ENCODE measurements at places on chromosomes 2 and 18. TPM values are rescaled to one million over a fixed set of nuclear protein-coding genes. Genes with fewer than 3 reads are reported as not detected.

Gene DARS1
- total RNA-seq = 61.1 TPM

Gene C2orf81
- total RNA-seq = 0.34 TPM

Gene ATRAID
- 153 TPM for total RNA-seq

Gene CRACDL
- not detected for total RNA-seq

Gene SRD5A2
- total RNA-seq = not detected

Gene TMEM163
- not detected for total RNA-seq

Gene SPP2
- not detected for total RNA-seq

Gene SH2D6
- total RNA-seq = not detected

Gene GNAL
- total RNA-seq = 5.5 TPM

Gene INHBB
- total RNA-seq = 0.09 TPM

Gene ADNP2
- 14.7 TPM for total RNA-seq

Gene YPEL5
- total RNA-seq = 37.1 TPM

DNA sequence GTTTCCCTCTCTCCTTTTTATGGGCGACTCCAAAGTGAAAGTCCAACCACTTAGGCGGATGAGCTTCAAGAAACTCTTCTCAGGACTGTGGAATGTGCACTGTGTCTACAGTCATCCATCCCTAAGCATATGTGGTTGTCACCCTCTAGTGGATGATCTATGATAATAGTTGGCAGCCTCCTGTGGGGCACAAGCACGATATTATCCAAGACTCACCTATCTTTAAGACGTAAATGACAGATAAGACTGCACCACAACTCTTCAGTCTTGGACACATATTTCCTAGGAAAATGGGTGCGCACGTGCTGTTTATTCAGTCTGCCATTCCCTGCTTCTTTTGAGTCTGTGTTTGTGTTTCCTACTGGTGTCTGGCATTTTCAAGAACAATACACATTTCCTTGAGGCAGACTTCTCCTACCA lies 145.5 kb upstream of the CTAGE1 start:
- DNase-seq = peak; percentile 65

- peak; percentile 49 for DNase-seq
Observed at GRCh38 chr18:51211552-51211951, 14.1 kb upstream of the MEX3C start.

DNA sequence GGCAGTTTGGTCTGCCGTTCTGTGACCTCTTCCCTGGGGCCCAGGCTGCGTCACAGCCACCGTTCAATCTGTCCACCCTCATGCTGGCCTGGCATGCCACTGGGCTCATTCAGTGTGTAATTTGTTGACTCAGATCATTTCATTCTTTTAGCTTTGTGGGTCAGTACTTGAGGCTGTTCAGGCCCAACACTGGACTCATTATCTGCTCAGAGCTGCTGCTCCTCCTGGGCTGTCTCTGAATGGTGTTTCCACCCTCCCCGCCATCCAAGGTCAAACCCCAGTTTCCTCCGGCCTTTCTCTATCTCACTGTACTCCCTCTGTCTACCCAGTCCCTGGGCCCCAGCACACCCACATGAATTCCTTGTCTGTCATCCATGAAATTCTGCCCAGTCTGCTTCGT lies 152.4 kb upstream of the NCK2 start:
- DNase-seq = no peak

- no peak for DNase-seq
Observed at GRCh38 chr2:167980439-167980838, 267.0 kb downstream of the STK39 start.

- no peak for DNase-seq
Observed at GRCh38 chr2:58866040-58866439, 624.9 kb upstream of the FANCL start.

DNA sequence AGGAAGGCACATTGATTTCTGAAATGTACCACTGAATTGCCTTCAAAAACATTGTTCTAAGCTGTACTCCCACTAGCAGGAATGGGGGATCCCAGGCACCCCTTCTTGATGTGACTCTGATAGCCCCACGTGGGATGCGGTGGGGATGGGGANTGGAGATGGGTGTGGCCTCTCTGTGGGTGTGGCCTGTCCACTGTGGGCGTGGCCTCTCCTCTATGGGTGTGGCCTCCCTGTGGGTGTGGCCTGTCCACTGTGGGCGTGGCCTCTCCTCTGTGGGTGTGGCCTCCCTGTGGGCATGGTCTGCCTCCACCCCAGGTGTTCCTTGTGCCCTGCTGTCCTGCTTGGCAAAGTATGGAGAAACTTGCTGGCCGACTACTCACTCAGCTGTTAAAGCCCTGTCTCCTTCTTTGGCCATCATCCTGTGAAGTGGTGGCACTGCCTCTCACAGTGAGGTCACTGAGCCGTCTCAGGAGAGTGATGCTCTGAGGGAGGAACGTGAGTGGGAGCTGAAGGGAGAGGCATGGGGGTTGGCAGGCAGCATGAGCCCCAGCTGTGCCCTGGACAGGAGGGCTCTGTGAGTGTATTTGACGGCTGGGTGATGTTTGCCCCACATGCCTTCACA lies 6.7 kb upstream of the PARD6G start:
- DNase-seq = no peak

DNA sequence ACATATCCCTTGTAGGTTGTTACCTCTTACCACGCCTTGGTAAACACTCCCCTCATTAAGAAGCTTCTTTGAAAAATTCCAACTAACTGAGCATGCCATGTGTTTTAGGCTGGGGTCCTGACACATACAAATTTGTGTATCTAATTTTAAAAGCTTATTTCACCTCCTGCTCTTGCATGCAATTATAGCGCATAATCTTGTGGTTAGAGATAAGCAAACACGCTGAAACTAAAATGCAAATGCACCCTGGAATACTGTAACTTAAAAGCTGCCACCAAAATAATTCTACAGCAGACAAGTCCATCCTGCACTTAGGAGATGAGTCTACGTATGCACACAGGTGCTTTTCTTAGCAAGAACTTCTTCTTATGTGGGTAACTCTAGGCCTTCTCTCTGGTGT lies 990.2 kb downstream of the TSN start:
- no peak for DNase-seq

GRCh38 chr18:79680100-79680879 lies 687 bp downstream of the CTDP1 start:
- peak; percentile 45 for DNase-seq

DNA sequence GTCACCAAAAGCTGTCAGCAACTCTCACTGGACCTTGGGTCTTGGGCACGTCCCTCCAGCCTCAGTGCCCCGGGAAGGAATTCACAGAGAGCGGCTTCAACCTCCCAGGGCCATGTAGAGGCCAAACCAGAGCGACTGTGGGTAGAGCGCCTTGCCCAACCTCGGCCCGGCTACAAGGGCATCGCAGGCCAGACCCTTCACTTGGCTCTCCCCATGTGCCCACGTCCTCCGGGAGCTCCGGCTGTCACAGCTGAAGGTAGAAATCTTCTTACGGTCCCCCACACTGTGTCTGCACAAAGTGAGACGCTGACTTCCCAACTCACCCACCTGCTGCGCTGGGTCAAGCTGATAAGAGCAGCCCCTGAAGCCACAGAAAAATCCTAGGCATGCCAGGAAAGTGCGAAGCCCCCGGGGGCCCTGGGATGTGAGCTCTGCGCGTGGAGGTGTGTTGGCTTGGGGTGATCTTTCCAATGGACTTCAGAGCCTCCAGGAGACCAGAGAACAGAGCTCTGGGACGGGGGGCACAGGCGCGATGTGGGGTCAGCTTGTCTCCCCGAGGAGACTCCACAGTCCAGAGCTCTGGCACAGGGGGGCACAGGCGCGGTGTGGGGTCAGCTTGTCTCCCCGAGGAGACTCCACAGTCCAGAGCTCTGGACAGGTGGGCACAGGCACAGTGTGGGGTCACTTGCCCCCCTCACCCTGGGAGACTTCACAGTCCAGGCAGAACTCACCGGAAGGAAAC lies 105.5 kb downstream of the RTP5 start:
- no peak for DNase-seq

DNA sequence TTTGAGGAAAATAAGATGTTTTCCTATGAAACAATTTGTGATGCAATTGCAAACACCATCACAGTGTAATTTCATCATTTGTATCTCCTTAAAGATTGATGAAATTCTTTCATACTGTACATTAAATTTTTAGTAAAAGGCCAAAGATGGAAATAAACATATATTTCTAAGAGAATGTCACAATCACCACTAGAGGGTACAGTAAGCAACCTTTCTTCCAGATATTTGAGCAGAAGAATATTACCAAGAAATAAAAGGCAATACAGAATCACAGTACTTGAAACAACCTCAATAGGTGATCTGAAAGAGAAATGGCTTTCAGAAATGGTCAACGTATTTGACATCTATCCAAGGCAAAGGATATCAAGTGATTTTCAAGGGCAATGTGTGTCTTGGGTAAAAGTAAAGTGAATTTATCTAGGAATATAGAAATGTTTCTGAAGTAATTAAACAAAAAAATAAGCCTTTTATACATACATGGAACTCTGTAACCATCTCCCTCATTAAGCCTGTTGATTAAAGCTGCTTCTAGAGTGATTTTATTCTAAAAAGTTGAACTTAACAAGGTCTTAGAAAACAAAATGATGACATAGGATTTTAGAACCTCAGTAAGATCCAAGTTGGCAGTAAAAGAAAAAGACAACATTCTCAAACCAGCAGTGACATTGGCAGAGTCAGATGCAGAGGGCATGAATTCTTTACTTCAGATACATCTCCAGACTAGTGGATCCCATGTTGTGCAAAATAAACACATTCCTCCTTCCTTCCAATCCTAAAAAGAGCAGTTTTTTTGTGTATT lies 90.3 kb upstream of the SESTD1 start:
- no peak for DNase-seq

- DNase-seq = no peak
Observed at GRCh38 chr2:171482308-171482707, 40.0 kb upstream of the CYBRD1 start.

GRCh38 chr2:198343471-198343870 lies 539.1 kb downstream of the PLCL1 start:
- DNase-seq = no peak

GRCh38 chr2:31694444-31694843 lies 113.7 kb upstream of the SRD5A2 start:
- DNase-seq = no peak

DNA sequence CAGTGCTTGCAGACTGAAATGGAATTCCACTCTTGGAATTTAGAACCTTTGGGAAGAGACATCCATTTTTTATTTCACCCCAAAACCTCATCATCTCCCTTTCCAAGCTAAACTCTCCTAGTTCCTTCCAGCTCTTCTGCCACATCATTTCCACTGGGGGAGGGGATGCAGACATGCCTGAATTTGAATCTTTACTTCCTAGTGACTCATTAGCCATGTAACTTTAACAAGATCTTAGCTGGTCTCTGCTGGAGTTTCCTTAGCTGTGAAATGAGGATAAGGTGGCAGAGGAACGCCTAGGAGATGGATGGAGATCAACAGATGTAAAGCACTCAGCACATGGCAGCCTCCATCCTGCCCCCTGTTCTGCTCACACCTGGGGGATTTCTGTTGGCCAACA lies 266.8 kb downstream of the EN1 start:
- DNase-seq = no peak

GRCh38 chr2:20351555-20352229 lies 1.0 kb upstream of the PUM2 start:
- no peak for DNase-seq

DNA sequence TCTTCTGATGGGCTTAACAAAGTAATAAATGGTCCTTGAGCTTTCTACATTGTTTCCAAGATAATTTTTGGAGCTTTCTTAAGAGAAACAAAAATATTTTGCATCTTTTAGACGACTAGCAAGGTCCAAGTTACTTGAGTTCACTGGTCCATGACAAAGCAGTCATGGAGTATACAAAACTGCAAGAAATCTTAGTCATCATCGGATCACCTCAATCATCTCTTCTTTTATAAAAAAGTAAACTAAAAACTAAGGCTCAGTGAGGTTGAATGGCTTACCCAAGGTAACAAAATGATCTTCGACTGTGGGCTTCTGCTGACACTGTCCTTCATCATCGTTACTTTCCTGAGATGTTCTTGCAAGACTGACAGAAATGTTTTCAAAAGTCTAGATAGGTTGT lies 11.9 kb downstream of the FIGN start:
- DNase-seq = no peak

DNA sequence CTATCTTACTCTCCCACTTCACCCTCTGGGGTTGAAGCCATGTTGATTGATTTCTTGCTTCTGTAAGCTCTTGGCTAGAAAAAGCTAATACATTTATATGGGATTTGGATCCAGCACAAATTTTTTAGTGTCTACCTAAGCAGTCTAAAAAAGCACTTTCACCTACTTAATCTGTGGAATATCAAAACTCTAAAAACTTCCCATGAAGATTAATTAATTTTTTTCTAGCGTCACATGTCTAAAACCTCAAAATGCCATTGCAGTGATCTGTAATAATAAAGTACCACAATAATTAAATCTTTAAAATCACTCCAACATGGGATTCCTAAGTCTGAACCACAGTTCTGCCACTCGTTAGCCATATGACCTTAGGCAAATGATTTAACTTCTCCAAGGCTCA lies 180.1 kb downstream of the EN1 start:
- no peak for DNase-seq

DNA sequence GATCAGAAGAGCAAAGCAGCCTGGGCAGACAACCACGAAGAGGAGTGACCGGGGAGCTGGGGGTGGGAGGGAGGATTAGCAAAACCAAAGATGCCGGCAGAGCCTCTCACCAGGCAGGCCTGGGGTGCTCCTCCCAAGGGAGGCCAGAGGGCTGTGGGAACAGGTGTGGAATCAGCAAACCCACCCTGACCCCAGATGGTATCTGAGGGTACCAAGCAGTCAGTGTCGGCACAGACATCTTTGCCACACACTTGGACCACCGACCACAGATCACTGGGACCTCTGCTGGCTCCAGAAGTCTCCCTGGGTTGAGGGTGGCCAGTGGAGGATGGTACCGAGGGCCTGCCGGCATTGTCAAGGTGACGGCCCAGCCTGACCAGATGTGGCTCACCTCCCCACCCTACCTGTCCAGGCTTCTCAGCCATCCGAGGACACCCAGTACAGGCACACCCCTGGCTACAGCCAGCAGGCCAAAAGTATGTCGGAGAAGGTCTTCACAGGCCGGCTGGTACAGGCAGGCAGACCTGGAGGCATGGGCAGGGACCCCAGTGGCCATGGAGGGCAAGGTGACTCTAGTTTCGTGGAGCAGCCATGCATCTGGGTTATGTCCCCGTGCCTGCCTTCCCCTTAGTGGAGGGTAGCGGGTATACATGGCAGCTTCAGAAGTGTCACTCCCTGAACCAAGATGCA lies 82.1 kb downstream of the UXS1 start:
- no peak for DNase-seq

- no peak for DNase-seq
Observed at GRCh38 chr2:7972670-7973069, 709.2 kb upstream of the ID2 start.

- no peak for DNase-seq
Observed at GRCh38 chr2:37306024-37306423, 18.6 kb downstream of the PRKD3 start.

- DNase-seq = no peak
Observed at GRCh38 chr18:71221405-71221804, 932.6 kb downstream of the SOCS6 start.

DNA sequence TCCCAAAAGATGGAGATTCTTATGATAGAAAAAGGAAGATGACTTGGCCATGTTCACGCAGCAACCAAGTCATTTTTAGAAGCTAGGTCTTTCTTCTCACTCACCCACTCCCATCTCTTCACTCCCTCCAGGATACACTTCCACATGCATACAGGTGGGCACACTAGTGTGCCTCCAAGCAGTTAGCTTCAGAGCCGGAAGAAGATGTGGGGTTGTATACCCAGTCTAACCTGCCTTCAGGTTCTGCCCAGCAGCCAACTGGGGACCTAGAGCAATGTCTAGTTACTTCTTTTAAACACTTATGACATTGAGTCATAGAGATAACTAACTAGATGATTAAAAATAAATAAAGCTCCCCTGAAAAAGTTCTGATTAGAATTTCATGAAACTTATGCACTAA lies 21.8 kb upstream of the TANK start:
- peak; percentile 15 for DNase-seq
